Fibroblast of the aortic adventitia (primary cell): ENCODE measurements at places on chromosomes 12 and 14. TPM values are rescaled to one million over a fixed set of nuclear protein-coding genes. Genes with fewer than 3 reads are reported as not detected.

- no peak for DNase-seq
Observed at GRCh38 chr12:109524466-109525278, 47.2 kb downstream of the UBE3B start.

GRCh38 chr14:96501217-96501739 is 904 bp upstream of the PAPOLA start:
- DNase-seq = no peak

Gene SLC17A8
- total RNA-seq = not detected in 2 replicates

- DNase-seq = no peak
Observed at GRCh38 chr12:100020370-100020769, 35.6 kb upstream of the ANKS1B start.

Gene KCNC2
- not detected in 2 replicates for total RNA-seq

- no peak for DNase-seq
Observed at GRCh38 chr14:103221781-103222358, 98.6 kb downstream of the TNFAIP2 start.

DNA sequence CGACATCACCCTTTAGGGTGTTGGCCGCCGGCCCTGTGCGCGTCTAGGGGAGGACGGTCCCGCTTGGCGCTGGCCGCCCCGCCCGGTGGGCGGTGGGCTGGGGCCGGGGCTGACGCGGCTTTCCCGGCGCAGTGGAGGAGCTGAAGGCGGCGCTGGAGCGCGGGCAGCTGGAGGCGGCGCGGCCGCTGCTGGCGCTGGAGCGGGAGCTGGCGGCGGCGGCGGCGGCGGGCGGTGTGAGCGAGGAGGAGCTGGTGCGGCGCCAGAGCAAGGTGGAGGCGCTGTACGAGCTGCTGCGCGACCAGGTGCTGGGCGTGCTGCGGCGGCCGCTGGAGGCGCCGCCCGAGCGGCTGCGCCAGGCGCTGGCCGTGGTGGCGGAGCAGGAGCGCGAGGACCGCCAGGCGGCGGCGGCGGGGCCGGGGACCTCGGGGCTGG is 3.6 kb downstream of the TNFAIP2 start:
- no peak for DNase-seq

Gene C14orf180
- not detected in 2 replicates for total RNA-seq

- DNase-seq = no peak
Observed at GRCh38 chr14:104689109-104689880, at the start of gene INF2. Gene INF2, plus strand, starts transcription at chr14:104689618. Its CDS starts 11,748 bp downstream, at chr14:104701366.

DNA sequence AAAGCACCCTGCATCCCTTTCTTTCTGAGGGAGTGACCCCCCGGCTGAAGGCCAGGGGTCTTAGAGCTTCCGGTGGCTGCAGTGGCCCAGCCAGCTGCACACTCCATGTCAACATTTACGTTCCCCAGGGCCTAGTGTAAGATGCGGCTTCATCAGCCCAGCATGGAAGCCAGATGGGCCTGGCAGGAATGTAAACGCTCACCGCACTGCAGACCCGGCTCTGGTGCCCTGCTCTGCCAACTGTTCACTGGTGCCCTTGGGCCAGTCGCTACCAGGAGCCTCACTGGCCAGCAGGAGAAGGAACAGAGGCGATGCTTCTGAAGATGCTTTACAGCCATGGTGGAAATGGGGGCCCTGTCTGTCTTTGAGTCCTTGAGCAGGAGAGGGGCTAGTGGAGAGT is 8.6 kb upstream of the TMEM119 start:
- no peak for DNase-seq

DNA sequence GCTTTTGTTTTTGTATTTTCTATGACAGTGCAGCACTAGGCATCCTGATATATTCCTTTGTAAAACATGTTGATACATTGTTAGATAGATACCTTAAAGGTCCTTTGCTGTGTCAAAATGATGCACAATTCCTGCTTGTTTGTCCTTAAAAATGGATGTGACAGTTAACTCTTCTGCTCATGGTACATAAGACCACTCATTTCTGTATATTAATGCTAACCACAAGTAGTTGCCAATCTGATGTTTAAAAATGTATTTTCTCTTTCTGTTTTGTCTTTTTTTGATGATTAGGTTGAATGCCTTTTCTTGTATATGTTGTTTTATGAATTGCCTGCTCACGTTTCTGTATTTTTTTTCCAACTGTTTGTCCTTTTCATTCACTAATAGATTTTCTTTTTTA is 35.1 kb downstream of the ATF7IP start:
- DNase-seq = no peak

DNA sequence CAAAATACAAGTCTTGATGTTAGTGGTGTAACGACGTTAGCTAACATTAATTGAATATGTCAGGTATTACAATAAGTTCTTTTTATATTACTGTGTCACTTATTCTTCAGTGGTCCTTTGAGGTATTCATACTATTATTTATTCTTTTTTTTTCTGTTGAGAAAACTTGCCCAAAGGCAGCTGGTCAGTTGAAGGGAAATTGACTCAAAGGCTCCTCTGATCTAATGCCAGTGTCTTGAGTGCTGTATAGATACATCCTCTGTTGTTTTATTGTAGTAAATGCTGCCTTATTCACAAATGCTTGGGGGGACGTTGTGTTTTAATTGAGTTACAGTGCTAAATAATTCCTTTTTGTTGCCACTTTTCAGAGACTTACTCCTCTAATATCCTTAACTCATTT is 23.0 kb downstream of the SCYL2 start:
- DNase-seq = no peak

GRCh38 chr12:74644681-74645080 is 107.0 kb downstream of the ATXN7L3B start:
- no peak for DNase-seq
